8988T (cell line): ENCODE measurements at places on chromosomes 3 and 15.
A peak's percentile ranks its signal among the peaks of the same experiment; 100 is the strongest.

- DNase-seq = no peak
These were observed 35.5 kb downstream of the FAH start for GRCh38 chr15:80188251-80188650.

DNA sequence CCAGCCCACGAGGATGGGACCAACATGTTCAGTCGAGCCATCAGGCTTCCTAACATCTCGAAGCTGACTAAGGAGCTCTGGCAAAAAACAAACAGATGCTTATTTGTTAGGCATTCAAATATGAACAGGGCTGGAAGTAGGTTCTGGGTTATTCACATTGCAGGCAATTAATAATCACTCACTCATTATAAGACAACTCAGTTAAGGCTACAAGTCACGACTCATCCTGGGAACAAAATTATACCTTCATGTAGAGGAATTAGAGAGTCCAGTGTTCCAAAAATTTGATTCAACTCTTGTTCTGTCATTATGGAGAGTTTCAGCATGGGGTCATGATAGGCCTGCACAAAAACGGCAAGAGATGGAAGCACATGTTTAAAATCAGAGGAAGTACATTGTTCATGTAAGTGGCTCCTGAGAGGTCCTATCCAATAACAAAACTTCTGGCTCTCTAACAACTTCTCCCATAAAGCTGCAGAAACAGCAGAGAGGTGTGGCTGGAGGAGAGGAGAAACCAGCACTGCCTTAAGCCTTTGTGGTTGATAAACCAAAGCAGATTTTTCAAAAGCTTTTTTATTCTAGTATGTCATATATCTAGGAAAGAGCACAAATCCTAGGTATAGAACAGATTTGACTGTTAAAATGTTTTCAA lies 50.6 kb downstream of the ARHGEF3 start:
- DNase-seq = no peak

DNA sequence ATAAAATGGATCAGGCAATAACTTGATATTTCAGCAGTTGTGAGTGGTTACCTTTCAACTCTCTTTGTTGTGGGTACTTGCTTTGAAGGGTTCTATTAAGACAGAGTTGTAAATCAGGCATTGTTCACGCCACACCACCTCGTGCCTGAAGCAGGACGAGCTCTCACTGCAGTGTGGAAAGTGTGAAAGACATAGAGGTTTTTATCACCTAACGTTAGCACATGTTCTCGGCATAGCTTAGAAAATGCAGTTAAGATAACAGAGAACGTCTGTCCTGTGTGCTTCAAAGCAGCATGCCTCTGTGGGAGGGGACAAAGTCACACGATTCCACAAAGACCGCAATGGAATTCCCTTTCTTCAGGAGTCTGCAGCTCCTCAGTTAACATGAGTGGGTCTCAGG lies 7.8 kb downstream of the ADAMTS17 start:
- DNase-seq = no peak

GRCh38 chr3:43217633-43218032 lies 68.7 kb upstream of the SNRK start:
- no peak for DNase-seq

GRCh38 chr3:107329088-107329487 lies 48.2 kb upstream of the CCDC54 start:
- no peak for DNase-seq

DNA sequence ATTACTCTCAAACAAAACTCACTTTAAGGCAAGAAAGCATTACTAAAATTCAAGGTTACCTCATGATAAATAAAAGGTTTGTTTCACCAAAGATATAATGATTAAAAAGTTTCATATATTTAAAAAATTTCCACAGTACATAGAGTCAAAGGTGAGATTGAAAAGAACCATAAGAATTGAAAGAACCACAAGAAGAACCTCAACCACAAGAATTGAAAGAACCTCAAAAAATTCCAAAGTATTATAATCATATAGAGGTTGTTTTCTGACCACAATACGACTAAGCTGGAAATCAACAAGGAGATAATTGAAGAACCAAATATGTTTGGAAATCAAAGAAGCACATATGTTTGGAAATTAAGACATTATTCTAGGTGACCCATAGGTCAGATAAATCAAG lies 52.7 kb downstream of the SLC25A36 start:
- no peak for DNase-seq

- DNase-seq = no peak
These were observed 35.9 kb upstream of the CHMP2B start for GRCh38 chr3:87191175-87191574.

DNA sequence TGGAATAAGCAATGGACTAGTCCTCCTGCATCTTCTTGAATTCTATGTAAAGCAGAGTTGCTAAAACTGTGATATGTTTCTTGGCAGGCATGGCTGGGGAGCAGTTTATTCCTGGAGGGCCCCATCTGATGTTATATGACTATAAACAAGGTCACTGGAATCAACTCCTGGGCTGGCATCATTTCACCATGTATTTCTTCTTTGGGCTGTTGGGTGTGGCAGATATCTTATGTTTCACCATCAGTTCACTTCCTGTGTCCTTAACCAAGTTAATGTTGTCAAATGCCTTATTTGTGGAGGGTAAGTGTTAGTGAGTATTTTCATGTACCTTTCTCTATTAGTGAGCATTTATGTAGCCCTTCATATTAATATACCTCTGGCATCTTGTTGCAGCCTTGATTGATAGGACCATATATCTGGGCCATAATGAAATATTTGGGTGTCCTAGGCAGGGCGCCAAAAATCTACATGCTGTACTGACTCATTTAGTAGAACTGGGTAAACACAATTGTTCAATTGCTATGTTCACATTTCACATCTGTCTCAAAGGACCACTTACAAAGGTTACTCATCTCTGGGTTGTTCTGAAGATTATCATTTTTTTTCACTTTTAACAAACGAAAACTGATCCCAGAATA lies 52.6 kb upstream of the ADGRG7 start:
- DNase-seq = no peak

DNA sequence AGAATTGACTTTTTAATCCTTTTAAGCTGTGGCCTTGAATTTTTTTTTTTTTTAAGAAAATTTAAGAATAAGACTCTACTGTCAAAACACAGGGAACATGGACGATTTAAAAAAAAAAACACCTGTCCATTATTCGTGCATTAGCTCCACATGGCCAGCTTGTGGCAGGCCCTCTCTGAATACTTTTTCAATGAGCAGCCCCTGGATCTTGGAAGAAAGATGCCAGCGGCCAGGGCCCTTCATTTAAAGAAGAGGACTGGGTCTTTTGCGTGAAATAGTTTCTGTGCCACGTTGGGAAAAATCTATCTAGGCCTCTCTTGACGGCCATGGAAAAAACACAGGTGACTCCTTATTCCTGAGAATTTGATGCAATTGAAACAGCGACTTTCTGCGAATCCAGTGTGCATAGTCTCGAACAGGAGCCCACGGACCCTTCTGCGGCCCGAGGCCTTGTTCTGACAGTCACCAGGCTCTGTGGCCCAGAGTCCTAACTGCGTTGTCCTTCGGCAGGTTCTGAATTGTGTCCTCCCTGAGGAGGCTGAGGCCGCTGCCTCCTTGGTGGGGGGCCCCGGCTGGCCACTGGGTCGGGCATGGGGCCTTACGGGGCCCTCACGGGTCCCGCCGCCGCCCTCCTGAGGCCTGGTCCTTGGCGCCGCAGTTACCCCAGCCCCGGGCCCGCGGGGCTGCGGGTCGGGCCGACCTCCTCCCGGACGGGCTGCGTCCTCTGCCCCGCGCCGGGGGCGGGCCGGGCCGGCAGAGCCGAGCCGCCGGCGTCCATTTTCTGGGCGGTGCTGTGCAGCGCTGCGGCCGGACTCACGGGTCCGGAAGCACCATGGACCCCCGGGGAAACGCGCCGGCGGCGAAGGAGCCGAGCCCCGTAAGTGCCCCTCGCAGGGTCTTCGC lies 33.5 kb downstream of the ZBTB38 start:
- peak; percentile 59 for DNase-seq

GRCh38 chr15:66623801-66624453 lies 58.1 kb upstream of the LCTL start:
- no peak for DNase-seq
